ENCODE measurements at places on chromosomes 3 and 15.
A peak's percentile ranks its signal among the peaks of the same experiment; 100 is the strongest.

DNA sequence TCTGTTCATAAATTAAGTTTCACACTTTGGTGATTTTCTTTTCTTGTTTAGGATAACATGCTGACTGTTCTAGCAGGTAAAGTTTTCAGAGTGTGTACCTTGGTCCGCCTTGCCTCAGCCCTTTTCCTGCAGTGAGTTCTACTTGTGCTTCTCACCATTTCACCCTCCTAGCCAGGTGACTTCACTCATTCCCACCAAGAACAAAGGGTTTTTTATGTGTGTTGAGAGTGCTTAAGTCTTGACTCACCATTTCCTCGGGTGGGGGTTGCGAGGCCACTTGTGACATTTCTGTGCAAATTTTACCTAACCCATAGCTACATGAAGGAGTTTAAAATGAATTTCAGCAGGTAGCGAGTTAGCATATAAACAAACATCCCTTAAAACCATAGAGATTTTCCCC, 81.4 kb downstream of the C3orf38 start:
- DNase-seq: no peak

- DNase-seq: no peak
Observed at GRCh38 chr15:52228921-52229320, 37.7 kb upstream of the GNB5 start.

- DNase-seq: no peak
Observed at GRCh38 chr3:58572013-58572633, 5.1 kb downstream of the FAM107A start.

GRCh38 chr3:128775241-128775640, 49.3 kb downstream of the RAB7A start:
- DNase-seq: no peak

DNA sequence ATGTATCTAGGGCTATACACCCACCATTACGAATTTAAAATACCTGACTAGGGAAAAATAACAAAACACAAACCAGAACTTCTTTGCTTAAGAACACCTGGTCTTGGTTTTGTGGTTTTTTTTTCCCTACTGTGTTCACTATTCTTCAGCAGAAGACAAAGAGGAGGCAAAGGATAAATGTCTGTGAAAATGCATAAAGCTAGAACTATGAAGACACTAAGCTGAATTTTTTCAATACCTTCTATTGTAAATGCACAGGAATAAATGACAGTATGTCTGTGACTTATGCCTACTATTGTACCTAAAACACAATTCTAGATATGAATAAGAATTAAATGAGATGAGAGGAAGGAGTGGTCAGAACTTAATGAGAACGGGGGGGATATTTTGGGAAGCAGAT, 86.9 kb downstream of the TBL1XR1 start:
- no peak for DNase-seq

DNA sequence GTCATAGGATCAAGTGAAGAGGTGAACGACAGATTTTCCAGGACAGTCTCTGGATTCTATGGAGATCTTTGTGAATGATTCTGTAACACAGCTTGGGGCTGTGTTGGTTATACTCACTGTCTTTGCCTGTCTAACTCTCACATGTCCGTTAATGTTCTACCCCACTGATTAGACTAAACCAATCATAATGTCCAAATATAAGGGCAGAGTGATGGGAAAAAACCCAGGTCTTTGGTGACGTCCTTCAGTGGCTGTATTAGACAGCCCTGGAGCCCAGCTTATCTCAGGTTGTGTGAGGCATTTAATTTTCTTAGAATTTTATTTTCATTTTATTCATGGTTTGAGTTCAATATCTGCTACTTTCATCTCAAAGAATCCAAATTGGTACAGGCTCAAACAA, 59.3 kb upstream of the TRA2B start:
- DNase-seq: no peak

GRCh38 chr15:71698030-71698429, 112.3 kb upstream of the NR2E3 start:
- no peak for DNase-seq

- no peak for DNase-seq
Observed at GRCh38 chr3:126466886-126467610, 8.6 kb downstream of the ZXDC start.

GRCh38 chr3:186452517-186452916, 90.5 kb upstream of the DGKG start:
- DNase-seq: no peak

GRCh38 chr3:30864836-30865235, 29.6 kb downstream of the GADL1 start:
- no peak for DNase-seq

GRCh38 chr3:28935146-28935545, 345.7 kb upstream of the RBMS3 start:
- DNase-seq: no peak

- peak; percentile 63 for DNase-seq
Observed at GRCh38 chr15:50685976-50686468, 575 bp downstream of the TRPM7 start.

- no peak for DNase-seq
Observed at GRCh38 chr15:85578941-85579701, 198.7 kb downstream of the AKAP13 start.

DNA sequence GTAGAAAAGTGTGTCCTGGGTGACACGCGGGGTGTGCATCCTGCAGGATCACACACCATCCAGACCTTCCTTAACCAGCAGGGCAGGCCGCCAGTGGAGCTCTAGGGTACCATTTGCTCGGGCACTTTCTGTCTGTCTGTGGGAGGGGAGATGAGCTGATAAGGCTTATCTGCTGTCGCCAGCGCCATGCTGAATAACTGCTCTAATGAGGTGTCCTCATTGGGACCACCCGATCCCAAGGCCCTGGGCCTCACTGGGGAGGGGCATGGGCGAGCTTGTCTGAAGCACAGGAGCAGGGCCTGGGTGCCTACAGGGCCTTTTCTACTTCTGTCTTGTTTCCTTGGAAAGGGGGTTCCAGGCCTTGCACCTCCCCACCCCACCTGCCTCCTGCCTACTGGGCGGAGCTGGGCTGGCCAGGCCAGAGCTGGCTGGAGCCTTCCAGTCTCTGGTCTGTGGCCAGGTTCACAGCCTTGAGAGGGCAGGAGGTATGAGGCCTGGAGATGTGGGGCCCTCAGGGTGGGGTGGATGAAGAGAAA, 2.5 kb upstream of the GATA2 start:
- no peak for DNase-seq

- DNase-seq: no peak
Observed at GRCh38 chr3:160643994-160644393, 33.0 kb upstream of the ARL14 start.

DNA sequence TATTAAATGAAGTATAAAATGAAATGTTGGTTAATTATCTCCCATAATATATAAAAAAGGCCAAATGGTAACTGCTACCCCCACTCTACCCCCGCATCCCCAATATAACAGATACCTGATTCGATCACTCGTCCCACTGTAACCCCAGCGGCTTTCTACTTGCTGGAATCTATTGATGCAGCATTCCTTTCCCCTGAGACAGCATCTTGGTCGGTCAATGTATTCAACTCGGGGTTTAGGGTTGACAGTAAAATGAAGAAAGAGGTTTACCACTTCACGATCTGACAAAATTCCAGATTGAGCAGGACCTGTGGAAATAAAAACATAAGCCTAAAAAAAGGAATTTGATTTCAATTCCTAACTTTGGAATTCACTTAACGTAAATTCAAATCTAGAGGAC, 18.6 kb upstream of the C15orf40 start:
- no peak for DNase-seq

DNA sequence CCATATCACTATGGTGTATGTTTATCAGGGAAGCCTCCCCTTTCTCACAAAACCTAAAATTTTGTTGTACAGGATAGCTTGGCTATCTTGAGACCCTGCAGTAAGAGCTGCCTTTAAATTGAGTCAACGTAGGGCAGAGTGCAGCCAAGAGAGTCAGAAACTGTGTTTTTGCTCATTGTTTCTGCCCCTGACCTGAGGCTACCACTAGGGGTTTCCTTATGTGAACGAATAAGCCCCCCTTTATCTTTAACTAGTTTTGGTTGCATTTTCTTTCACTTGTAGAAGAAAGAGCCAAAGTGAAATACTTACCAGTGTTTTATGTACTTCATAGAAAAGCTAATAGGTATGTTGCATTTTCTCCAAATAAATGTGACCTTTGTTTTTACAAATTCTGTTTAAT, 149.9 kb upstream of the TMC3 start:
- DNase-seq: no peak

GRCh38 chr3:151351648-151352047, 22.3 kb upstream of the P2RY13 start:
- DNase-seq: no peak

DNA sequence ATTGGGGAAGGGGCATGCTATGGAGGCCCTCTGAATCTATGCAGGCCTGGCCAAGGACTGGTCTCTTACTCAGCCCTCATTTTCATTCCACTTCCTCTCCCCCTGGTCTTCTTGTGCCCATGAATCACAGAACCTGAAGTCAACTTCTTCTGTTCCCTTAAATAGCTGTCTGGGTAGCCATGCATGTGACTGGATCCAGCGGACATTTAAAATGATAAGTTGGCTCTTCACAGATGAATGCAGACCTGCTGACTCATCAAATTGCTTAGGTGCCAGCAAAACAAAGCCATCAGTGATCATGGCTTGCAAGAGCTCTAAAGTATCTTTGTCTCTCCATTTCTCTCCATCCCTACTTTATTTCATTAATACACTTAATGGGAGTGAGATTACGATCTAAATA, 90.1 kb upstream of the CADPS start:
- DNase-seq: no peak

- no peak for DNase-seq
Observed at GRCh38 chr15:78673476-78673875, 32.5 kb upstream of the CHRNB4 start.

DNA sequence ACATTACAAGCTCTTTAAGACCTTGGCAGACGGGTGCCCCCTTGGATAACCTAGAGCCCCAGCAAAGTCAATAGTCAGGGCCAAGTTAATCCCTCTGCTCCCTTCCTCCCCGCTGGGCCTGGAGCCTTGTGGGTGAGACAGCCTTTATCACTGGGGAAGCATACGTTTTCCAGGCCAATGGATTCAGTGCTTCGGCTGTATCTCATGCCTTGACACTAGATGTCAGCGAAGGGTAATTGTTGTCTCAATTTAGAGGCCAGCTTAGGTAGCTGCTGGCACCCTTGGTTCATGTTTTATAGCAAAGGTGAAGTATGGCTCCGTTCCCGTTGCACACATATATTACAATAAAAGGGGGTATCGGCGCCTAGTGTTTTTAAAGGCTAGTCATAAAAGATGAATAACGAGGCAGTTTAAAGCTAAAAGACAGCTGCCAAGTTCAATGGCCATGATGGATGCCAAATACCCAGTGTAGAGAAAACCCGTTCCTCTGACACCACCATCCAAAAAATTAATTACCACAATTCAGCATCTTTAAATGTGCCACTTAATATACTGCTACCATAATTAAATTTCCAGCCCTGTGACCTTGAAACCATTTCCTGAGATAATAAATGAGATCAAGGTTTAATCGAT, 52.3 kb upstream of the BNIP2 start:
- peak; percentile 17 for DNase-seq

GRCh38 chr3:123883701-123884202, 380 bp downstream of the MYLK start:
- no peak for DNase-seq

GRCh38 chr3:106587551-106587950, 718.7 kb upstream of the CBLB start:
- DNase-seq: no peak

DNA sequence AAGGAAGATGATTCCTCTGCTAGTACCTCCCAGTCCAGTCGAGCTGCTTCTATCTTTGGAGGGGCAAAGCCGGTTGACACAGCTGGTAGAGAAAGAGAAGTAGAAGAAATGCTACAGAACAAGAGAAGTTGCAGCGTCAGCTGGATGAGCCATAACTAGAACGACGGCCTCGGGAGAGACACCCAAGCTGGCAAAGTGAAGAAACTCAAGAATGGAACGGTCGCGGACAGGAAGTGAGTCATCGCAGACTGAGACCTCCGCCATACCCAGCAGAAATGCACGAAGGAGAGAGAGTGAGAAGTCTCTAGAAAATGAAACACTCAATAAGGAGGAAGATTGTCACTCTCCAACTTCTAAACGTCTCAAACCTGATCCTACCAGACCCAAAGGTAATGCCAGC, 19.0 kb upstream of the PARP14 start:
- no peak for DNase-seq

DNA sequence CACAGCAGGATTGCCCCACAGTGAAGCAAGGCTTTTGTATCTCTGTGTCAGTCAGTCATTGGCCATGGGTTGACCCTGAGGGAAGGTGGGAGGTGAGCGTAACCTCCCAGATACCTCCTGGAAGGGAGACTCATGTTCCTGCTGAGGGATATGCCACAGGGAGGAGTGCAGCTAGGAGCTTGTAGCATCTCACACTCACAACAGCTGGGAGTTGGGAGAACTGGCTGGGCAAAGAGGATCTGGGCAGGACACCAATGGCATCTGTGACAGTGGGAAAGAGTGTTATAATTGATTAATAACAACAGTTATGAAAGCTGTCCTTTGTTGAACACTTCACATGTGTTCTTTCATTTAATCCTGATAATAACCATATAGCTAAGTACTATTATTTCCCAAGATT, 171.0 kb downstream of the TLE3 start:
- DNase-seq: no peak

DNA sequence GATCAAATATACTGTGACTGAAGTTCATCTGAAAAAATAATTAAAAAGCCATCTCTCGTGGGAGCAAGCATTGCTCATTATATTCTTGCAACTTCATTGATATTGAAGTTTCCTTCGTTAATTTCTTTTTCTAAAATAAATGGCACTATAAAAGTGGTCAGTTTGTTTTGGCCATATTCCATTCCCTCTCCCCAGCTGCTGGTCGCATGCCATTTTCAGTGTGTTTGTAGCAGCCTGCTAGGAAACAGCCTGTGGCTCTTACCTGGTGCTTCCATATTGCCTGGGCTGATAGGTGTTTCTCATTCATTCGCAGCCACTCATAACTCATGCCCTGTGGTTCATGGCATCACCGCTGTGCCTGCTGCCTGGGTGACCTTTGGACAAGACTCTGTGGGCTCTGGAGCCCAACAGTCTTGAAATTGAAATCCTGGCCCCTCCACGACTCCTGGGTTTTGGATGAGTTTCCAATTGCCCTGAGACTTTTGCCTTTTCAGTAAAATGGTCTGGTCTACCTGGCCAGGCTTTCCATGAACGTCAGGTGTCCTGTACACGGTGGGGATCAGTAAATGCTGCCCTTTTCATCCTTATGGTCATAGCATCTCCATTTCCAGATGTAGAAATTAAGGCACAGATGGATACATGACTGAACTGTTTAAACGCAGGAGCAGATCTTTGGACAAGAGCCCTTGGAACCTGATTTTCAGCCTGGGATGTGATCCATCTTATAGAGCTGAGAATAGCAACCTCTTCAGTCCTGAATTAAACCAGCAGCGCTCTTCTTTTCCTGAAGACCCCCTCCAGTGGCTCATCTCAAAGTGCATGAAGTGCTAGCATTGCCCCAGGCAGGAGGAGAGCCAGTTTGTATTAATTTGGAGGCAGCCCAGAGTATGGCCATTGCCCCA, 69.4 kb downstream of the SLCO3A1 start:
- DNase-seq: no peak

DNA sequence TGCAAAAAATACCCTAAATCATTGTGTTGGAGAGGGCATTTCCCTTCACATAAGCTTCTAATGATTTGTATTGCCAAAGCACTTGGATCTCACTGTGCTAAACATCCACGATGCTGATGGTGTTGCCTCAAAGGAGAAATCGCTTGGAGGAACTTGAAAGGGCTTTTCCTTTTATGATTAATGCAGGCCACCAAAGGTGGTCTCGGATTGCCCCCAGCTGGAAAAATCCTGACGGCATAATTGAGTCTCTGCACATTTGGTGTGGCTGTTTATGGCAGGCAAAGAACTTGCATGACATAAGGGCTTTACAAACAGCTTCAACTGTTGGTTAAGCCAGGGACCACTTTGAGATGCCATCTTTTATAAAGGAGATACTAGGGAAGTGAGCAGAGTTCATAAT, 664.0 kb upstream of the ADAMTS9 start:
- DNase-seq: no peak
